ENCODE measurements at places on chromosomes 11 and 22.

DNA sequence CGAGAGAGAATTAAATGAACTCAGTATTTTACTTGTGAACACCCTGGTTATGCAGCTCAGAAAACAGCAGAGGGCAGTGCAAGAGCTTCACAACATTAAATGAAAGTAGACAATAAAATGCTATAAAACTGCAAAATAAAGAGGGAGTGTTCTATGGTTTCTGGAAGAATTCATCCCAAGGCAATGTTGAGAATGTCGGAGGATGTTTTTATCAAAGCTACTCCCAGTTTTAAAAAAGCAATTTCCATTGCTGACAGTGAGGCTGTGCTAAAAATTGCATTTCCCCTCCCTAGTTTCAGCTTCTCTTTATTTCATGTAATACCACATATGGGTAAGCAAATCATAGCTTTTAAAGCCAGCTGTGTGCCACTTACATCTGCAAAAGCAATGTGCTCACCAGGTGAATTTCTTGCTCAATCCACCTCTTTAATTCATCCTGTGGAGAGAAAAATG lies 296.8 kb downstream of the RAB38 start:
- peak; percentile 50 for DNase-seq

GRCh38 chr11:8776209-8776608 lies 93.6 kb downstream of the RPL27A start:
- no peak for DNase-seq

GRCh38 chr11:33475993-33476392 lies 218.8 kb downstream of the HIPK3 start:
- DNase-seq, result no peak

DNA sequence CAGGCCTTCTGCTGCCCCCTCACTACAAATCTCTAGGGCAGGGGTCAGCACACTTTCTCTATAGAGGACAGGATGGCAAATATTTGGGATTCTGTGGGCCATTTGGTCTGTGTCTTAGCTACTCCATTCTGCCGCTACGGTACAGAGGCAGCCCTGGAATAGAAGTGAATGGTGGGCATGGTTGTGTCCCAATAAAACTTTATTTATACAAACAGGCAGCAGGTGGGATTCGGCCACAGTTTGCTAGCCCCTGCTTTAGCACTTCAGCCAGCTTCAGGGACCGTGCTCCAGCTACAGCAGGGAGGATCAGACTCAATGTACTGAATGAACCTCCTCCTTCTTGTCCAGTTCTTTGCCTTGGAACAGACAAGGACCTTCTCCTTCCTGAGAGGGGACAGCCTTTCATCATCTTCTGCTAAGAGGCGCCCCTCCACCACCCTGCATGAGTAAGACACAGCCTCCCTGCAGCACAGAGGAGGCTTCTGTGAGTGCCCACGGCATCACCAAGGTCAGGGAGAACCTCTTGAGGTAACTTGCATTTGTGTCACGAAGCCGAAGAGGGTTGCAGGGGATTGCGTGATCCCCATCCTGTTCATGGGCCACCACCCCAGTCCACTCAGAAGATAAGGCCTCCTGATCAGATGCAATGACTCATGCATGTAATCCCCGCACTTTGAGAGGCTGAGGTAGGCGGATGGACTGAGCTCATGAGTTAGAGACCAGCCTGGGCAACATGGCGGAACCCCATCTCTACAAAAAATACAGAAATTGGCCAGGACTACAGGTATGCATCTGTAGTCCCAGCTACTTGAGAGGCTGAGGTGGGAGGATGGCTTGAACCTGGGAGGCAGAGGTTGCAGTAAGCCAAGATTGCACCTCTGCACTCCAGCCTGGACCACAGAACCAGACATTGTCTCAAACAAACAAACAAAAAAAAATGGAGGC lies 4.6 kb downstream of the C11orf24 start:
- DNase-seq, result no peak

DNA sequence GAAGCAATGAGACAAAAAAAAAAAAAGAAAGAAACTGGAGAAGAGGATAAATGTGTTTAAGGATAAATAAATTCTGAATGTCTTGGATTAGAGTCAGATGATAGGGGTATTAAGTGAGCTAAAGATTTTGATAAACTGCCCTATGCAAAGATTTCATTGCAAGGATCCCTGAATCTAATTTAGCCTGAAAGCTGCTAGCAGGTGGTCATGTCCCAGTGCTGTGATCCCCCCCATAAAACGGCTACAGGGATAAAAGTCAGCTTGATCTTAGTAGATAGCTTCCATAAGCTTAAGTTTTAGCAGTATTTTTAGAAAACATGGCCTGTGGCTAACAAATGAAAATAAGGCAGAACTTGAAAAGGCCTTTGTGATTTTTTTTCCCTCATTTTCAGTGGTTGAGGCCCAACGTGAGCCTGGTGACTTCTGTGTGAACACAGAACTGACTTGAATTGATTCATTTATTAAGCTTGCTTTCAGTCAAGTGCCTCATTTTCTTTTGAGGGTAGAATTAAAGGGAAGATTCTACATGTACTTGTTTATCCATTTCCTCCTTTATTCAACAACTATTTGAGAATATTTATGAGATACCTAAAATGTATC lies 44.5 kb downstream of the CD44 start:
- DNase-seq, result no peak

DNA sequence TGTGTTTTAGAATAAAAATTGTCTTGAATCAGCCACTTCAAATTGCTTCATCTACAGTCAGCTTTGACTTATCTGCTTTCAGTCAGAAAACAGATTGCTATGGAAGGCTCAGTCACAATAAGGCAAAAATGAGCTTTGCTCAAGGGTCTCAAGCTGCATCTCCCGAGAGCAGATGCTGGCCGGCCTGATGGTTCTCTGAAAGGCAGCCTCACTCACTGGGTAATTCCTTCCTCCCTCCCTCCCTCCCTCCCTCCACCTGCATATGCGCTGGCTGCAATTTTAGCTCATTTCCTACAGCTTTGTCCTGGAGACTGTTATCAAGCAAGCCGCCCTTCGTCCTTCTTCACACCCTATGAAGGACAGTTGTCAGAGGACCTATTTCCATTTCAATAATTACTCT lies 1.6 kb upstream of the IZUMO1R start:
- DNase-seq, result no peak

DNA sequence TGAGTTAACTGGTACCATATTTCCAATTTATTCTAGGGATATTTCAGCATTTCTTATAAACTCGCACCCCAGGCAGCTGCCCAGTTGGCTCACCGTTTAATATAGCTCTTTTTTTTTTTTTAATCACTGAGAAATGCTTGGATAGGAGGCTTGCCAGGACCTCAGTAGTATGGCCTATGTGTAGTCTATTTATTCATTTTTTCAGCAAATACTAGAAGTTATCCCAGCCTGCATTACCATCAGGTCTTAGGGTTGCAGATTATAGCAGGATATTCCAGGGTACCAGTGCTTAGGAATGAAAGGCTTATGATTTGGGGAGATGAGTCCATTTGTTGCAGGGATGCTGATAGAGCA lies 26.6 kb downstream of the PARVA start:
- no peak for DNase-seq

GRCh38 chr22:44347549-44347948 lies 34.8 kb upstream of the SHISAL1 start:
- no peak for DNase-seq

DNA sequence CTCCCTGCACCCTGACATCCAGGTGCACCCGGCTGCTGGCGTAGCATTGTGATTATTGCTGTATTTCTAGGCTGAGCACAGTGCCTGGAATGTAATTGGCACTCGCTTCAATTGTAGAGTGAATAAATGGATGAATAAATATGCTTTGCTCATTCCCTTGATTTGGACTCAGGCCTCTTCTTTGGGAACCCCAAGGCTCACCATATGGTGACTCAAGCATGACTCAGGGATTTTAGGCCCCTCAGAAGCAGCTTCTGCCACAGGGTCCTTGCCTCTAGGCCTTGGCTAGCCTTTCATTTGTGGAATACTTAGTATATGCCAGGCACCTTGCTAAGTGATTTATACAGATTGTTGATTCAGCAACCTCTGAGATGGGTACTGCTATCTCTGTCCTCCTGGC lies 78.9 kb downstream of the GRIK4 start:
- DNase-seq, result no peak
